Right lung (tissue), 10 donors: ENCODE measurements at places on chromosomes 7 and 10. TPM values are rescaled to one million over a fixed set of nuclear protein-coding genes. Genes with fewer than 3 reads are reported as not detected.

The OGDHL gene
- polyA plus RNA-seq, result 0.60 TPM

The PEX1 gene
- 33.4 TPM for polyA plus RNA-seq

The HHEX gene
- 37.5 TPM for polyA plus RNA-seq

The OPN1SW gene
- 1.3 TPM for polyA plus RNA-seq

The TMEM196 gene
- not detected for polyA plus RNA-seq

The RBP4 gene
- 10.2 TPM for polyA plus RNA-seq

The IDE gene
- 21.4 TPM for polyA plus RNA-seq

The SDK1 gene
- polyA plus RNA-seq, result 9.5 TPM

The SEC61G gene
- polyA plus RNA-seq, result 166 TPM
